Fibroblast of upper back skin (primary cell): ENCODE measurements at places on chromosomes 12 and 14.
A peak's percentile ranks its signal among the peaks of the same experiment; 100 is the strongest.

- no peak for DNase-seq
Observed at GRCh38 chr12:116765271-116765670, 27.2 kb downstream of the RNFT2 start.

GRCh38 chr12:113239811-113240331, 18.6 kb downstream of the TPCN1 start:
- DNase-seq = peak; percentile 39

- DNase-seq = no peak
Observed at GRCh38 chr12:124673801-124674617, 106.6 kb upstream of the NCOR2 start.

DNA sequence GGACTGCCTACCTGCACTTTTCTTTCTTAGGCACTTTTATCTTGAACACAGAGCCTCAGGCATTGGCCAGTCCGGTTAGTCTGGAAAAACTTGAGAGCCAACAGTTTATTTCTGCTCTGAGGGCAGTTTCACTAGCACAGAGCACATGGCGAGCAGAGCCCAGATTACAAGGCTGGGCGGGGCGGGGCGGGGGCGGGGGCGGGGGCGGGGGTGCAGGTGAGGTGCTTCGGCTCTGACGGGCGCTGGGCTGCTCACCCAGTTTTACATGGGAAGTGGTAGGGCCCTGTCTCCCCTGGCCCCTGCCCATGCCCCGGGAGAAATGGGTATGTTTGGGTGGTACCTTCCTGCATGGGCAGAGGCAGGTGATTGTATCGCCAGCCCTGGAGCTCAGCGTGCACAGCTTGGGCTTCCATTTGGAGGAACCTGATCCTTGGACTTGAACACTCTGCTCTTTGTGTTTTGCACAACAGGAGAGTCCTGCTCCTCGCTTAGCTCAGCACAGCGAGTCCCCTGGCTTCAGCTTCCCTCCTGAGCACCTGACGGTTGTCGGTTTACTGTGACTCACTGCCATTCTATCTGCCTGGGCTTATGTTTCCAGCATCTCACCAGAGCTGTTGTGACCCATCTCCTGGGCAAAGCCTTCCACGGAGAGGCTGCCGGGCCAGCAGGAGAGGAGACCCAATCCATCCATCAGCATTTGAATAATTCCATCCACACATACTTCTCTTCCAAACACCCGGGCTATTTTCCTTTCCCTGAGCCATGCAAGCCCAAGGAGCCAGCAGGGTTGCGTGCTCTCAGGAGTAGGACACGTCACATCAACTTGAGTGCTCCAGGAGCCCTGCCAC, 108.5 kb downstream of the ARF6 start:
- DNase-seq = peak; percentile 63

- no peak for DNase-seq
Observed at GRCh38 chr12:130338794-130339601, 1.3 kb downstream of the PIWIL1 start.

- no peak for DNase-seq
Observed at GRCh38 chr14:22502551-22502950, 86.5 kb downstream of the DAD1 start.
